ENCODE measurements at places on chromosomes 5 and 9. TPM values are rescaled to one million over a fixed set of nuclear protein-coding genes. Genes with fewer than 3 reads are reported as not detected.

DNA sequence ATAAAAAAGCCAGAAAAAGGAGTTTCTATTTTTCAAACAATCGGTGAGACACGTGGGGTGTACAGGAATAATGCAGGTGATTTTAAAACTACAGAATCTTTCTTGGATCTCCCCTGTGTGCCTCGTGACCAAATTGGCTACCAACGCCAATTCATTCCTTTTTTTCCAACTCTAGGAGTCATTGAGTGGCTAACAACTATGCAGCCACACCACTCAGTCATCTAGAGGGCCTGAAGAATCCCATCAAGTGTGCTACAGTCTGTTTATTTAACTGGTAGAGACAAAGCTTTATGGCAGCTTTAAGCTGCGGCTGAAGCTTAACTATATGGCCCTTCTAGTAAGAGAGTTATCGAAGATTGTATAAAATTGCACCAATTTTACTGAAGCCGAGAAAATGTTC lies 113.1 kb upstream of the NIPBL start:
- peaks cover 46% of the 10 kb centered on the region for H3K27me3 ChIP-seq
- H3K4me3 ChIP-seq, result no peak overlapping the region
- DNase-seq, result no peak
- no peaks in the 10 kb centered on the region for H3K4me1 ChIP-seq

DNA sequence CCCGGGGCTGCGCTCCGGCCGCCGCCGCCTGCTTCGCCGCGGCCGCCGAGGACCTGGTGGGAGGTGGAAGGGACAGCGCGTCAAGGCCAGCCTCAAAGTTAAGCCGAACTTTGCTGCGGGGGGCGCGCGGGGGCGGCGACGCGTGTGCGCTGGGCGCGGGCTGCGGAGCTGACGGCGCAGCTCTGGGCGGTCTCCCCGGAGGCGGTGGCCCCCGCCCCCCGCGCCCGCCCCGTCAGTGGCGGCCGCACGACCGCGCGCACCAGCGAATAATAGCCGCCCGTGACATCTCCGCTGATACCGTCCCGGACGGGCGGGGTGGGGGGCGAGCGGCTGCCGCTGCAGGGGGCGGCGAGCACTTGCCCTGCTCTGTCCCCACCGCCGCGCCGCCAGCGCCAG lies 579 bp upstream of the FAM78A start:
- H3K4me1 ChIP-seq, result peaks cover 34% of the 10 kb centered on the region
- peaks cover 5% of the 10 kb centered on the region for H3K27me3 ChIP-seq
- no peaks in the 10 kb centered on the region for H3K36me3 ChIP-seq
- H3K4me3 ChIP-seq, result no peak overlapping the region
- H3K27ac ChIP-seq, result no peak overlapping the region

GRCh38 chr5:148012801-148013200 lies 51.0 kb upstream of the SPINK5 start:
- no peak overlapping the region for H3K27ac ChIP-seq
- H3K27me3 ChIP-seq, result no peaks in the 10 kb centered on the region
- DNase-seq, result no peak
- no peak overlapping the region for H3K4me3 ChIP-seq

DNA sequence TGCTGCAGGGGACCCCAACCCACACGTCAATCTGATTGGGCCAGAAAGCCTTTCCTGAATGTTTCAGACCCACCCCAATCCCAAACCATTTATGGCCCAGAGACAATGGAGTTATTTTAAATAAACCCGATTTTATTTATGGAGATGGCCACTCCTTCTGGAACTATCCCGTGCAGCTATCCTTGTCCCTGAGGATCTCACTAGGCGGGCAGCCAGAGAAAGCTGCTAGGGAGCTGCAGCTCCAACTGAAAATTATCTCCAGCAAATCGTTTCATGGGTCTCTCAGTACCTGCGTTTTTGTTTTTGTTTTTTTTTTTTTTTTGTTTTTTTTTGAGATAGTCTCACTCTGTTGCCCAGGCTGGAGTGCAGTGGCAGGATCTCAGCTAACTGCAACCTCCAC lies 23.0 kb downstream of the C1QTNF2 start:
- DNase-seq, result no peak
- peaks cover 7% of the 10 kb centered on the region for H3K4me1 ChIP-seq
- H3K4me3 ChIP-seq, result no peak overlapping the region
- H3K36me3 ChIP-seq, result no peaks in the 10 kb centered on the region
- H3K27me3 ChIP-seq, result peaks cover 3% of the 10 kb centered on the region

The SPINK13 gene
- total RNA-seq, result not detected

GRCh38 chr5:158406884-158407823 lies 548.2 kb upstream of the CLINT1 start:
- DNase-seq, result no peak
- no peaks in the 10 kb centered on the region for H3K27me3 ChIP-seq
- H3K4me3 ChIP-seq, result no peak overlapping the region

DNA sequence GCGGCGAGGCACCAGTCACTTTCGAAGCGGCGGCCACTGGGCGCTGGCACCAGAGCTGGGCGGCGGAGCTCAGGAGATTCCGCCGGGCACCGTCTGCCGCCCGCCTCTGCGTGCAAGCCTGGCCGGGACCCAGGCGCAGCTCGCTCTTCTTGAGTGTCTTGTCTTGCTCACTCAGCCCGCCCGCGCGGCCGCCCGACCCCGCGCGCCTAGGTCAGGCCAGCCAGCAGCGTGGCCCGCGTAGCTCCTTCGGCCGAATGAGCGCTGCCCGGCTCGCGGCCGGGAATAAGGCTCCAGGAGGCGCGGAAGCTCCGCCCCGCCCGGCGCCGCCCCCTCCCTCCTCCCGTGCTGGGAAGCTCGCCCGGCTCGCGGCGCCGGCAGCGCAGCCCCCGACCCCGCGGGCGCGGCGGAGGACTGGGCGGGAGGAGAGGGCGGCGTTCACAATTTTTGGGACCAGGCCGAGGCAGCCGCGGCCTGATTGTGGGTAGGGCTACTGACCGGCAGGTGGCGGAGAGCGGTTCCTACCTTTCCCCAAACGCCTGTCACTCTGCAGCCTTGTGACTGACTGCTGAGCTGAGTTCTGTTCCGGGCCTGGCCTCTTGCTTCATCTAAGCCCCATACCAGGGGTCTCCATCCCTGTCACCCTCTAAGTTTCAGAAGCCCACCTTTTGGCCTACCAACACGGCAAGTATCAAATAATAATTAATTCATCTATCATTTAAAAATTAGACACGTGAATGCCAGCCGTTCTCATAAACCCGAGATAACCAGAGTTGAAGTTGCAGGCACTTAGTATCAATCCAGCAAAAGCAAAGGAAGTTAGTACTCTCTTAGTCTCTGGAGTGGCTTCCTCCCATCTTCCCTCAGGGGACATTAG lies at the start of gene HBEGF:
TSS of gene HBEGF (minus strand) at position 256 of the 874 bp plus-strand sequence. CDS start 275 bp downstream, outside the sequence.
- H3K36me3 ChIP-seq, result peaks cover 15% of the 10 kb centered on the region
- peak; percentile 73 for DNase-seq
- H3K27ac ChIP-seq, result peak within 1 kb of the TSS; percentile 96
- H3K4me3 ChIP-seq, result peak within 1 kb of the TSS; percentile 95

Measured in natural killer cell treated with Interleukin-12 subunit alpha and Interleukin-12 subunit beta and Interleukin-15 and Interleukin-18, amount 100 ng/mL, for 72 hours (primary cell).